RWPE2 (cell line): ENCODE measurements at places on chromosomes 4 and X.

DNA sequence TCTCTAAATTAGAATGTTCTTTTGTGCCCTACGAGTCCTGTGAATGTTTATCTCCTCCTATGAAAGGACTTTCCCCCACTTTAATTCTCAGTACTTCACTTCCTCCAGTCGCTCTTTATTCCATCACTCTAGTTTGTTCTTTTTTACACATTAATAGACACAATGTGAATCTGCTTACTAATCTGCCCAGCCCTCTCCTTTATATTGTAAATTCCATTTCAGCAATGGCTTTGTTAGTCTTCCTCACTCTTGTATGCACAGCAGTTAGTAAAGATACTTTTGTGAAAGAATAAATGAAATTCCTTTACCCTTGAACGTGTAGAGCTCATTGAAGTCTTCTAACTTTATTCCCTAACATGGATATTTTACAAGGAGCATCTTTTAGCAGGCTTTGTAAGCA is 255.3 kb downstream of the GALNTL6 start:
- no peak for DNase-seq

GRCh38 chr4:140904904-140905303 is 148.7 kb upstream of the TBC1D9 start:
- no peak for DNase-seq

DNA sequence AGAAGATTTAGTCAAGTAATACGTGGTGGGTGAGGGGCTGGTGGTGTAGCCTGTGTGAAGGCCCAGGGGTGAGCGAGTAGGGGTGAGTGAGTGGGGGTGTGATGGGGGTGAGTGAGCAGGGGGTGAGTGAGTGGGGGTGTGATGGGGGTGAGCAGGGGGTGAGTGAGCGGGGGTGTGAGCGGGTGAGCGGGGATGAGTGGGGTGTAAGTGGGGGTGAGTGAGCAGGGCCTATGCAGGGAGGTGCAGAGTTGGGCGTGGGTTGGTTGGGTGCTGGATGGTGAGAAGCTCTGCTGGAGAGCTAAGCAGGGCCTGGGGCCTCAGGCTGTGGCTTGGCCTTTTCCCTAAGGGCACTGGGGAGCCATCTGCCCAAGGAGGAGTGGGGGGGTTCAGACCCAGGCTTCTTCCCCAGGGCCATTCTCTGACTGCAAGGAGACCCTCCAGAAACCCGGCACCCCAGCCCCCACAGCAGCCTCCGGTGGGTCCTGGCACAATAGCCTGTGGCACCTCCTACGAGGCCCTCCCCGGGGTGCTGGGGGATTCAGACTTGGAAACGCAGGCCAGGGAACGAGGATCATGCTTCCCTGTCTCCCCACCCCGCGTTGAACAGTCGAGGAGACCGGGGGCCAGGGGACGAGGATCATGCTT is 30.4 kb downstream of the SH3TC1 start:
- no peak for DNase-seq

GRCh38 chr4:100936661-100937375 is 410.5 kb downstream of the PPP3CA start:
- DNase-seq: no peak

- no peak for DNase-seq
Observed at GRCh38 chr4:185265942-185266341, 56.5 kb downstream of the SNX25 start.

DNA sequence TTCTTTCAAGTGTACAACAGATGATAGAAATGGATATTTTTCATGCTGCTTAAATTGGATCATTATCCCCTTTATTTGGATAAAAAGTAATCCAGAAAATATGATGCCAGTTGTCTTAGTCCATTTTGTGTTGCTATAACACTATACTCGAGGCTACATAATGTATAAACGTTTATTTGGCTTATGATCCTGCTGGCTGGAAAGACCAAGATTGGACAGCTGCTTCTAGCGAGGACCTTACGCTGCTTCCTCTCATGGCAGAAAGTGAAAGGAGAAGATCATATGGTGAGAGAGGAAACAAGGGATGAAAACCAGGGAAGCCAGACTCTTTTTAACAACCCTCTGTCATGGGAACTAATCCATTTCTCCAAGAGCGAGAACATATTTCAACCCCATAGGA is 102.7 kb downstream of the TRAM1L1 start:
- no peak for DNase-seq

GRCh38 chr4:104424475-104424941 is 70.2 kb downstream of the CXXC4 start:
- no peak for DNase-seq

GRCh38 chrX:10390187-10390586 is 230.2 kb downstream of the MID1 start:
- DNase-seq: no peak

GRCh38 chrX:44085209-44085608 is 112.0 kb upstream of the NDP start:
- DNase-seq: no peak

GRCh38 chr4:17578482-17578891 is 1.5 kb downstream of the LAP3 start:
- DNase-seq: no peak

GRCh38 chrX:132837126-132837525 is 121.3 kb downstream of the HS6ST2 start:
- DNase-seq: no peak

- DNase-seq: no peak
Observed at GRCh38 chr4:124958847-124959246, 246.3 kb upstream of the ANKRD50 start.

DNA sequence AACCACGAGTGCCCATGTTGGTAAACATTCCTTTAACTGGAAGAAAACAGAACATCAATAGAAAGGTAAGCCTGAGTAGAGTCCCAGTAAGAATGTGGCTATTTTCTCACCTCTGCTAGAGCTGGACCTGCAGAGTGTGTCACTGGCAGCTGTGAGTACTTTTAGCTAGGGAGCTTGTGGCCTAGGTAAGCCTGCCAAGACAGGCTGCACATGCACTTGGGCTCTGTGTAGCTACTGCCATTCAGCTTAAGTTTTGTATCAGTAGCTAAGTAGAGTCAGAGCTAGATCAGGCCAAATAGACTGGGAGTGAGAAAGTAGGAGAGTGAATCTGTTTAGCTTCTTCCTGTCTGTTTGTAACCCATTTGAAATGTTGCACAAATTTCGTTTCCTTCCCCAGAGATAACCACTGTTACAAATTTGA is 35.3 kb downstream of the RBPJ start:
- no peak for DNase-seq

DNA sequence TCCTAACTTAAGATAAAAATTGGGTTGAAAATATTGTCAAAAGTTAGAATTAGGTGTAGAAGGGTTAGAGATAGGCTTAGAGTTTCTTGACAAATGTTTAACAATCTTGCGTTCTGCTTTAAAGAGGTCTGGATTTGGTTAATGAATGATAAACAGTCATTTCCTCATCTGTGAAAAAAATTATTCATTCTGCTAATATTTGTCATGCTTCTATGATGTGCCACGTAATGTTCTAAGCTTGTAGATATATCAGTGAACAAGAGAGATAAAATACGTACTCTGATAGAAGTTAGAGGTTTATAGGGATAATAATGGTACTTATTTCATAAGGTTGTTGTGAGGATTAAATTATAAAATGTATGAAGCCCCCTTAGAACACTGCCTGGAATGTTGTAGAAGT is 443.0 kb upstream of the GALNT7 start:
- DNase-seq: no peak

DNA sequence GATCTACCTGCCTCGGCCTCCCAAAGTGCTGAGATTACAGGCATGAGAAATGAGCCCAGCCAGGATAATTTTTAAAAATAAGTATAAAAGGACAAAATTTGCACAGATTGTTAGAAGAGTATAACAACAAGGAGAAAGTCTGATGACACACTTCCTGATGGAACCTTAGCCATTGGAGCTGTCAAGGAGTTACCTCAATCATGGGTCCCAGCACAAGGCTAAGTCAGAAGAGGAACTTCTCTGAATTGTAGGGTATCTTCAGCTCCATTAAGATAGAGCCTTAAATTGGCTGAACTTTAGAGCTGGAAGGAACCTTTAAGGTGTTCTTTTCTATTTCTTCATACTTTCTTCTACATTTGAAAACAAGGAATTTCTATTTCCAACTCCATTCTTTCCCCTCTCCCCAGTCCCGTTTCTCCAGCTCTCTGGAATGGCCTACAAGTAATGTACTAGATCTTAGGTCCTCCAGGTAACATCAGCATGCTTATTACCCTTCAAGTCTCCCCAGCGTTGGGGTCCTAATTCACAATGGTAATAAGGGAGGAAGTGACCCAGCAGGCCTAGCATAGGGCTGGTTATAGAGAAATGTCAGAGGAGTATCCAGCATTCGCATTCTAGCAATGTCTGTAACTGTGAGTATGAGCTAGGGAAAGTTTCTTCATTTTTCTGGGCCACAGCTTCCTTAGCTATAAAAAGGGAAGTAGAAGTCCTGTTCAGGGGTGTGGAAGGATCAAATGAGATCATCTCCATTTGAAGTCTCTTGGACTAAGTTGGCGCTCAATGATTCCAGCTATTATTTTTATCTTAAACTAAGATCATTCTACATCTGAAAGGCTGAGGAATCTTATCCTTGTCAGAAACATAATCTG is 18.5 kb upstream of the RBPJ start:
- DNase-seq: no peak

- no peak for DNase-seq
Observed at GRCh38 chr4:142452161-142452855, 393.8 kb downstream of the INPP4B start.

DNA sequence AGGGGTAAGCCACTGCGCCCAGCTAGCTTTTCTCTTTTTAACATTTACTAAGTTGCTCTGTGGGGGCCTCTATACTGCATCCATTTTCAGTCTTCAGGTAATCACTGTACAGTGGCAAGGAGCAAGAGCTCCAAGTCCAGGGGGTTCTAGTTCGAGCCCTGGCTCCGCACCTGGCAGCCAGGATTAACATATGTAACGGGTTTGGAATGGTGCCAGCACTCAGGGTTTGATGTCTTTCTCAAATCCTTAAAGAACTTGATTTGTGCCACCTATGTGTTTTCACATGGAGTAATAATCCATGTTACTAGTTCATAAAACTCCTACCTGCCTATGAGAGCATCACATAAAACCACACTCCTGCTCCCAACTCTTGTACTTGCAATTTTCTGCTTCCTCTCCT is 4.5 kb downstream of the GRPEL1 start:
- no peak for DNase-seq

DNA sequence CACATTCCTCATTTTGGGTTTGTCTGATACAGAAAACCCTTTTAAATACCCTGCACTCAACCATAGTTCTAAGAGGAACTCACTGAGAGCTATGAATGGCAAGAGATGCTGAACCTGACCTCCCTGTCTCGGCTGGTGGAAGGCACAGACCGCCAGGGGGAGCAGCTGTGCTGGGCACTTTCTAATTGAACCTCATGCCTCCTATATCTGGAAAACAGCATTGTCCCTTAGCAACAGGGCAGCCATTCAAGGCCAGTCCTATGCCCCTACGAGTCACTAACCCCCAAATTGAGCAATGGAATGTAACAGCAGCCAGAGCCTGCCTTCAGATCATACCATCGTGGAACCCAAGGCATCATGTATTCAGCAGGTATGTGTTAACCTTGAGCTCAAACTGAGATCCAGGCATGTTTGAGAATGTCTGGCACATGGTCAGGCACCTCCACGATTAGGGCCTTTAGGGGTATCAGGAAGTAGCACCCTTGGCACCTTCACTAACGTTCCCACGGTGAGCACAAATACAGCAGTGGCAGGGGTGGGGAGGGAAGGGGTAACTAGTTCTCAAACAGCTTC is 5.1 kb downstream of the USP27X start:
- DNase-seq: no peak

GRCh38 chr4:147777456-147778091 is 45.7 kb downstream of the ARHGAP10 start:
- DNase-seq: no peak

DNA sequence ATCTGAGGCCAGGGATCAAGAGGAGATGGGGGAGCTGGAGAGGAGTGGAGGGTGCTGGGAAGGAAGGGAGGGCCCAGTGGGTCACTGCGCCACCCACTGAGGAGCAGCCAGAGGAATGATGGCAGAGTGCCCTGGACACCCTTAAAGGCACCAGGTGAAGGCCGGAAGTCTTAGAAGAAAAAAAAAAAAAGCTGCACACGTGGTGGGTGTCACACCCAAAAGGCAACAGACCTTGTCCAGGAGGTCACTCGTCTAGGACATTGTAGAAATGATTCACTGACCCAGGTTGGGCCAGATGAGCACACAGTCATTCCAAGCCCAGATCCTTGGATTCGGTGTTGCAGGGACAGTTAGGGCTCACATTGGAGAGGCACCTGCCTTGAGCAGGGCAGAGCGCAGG is 93.5 kb upstream of the TRIM2 start:
- DNase-seq: no peak

- DNase-seq: no peak
Observed at GRCh38 chrX:17597836-17598439, 139.4 kb upstream of the SCML1 start.

GRCh38 chr4:38281371-38282071 is 321.3 kb downstream of the PTTG2 start:
- DNase-seq: no peak

DNA sequence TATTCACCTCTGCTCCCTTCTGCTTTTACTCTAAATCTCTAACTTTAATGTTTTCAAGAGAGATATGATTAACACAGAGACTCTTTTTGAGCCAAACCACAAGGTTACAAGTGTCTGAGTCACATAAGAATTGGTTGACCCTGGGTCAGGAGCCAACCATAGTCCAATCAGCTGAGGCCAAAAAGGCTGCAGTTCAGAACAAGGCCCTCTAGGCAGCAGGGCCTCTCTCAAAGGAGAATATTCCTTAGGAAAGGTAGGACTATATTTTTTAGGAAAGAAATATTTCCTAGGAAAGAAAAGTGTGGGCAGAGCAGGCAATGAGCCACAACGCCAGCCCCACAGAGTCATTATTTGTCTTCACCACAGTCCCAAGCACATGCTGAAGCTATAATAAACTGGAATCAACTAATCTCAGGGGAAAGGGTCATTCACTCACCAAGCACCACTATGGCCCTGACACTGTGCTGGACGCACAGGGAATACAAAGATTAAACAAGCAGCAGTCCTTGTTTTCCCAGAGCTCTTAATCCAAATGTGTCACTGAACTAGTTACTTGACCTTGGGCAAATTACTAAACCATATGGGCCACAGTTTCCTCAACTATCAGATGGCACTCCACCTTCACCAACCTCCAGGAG is 2.2 kb downstream of the ATP8A1 start:
- no peak for DNase-seq
